ENCODE measurements at places on chromosomes 1 and 21.

GRCh38 chr1:1069711-1070676 is 4.1 kb downstream of the RNF223 start:
- DNase-seq, result no peak

DNA sequence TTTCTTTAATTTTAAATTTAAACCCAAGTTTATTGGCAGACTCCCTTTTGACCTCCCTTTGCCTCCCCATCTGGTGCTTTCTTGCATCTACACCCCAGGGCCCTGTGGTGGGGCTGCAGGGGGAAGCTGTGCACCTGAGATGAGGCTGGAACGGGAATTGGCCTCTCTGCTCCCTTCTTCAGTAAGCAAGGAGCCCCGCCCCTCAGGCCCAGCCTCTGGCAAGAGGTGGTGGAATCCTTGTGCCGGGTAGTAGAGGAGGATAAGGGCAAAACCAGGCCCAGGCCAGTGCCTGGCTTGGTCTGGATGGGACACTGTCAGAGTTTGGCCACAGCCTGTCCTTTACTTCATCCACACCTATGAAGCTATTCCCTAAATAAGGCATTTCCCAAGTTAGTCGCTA is 25.1 kb downstream of the ATP8B2 start:
- DNase-seq, result no peak

GRCh38 chr1:237921306-237921705 is 30.6 kb upstream of the ZP4 start:
- no peak for DNase-seq

GRCh38 chr1:72280711-72281110 is 1.6 kb downstream of the NEGR1 start:
- DNase-seq, result no peak

DNA sequence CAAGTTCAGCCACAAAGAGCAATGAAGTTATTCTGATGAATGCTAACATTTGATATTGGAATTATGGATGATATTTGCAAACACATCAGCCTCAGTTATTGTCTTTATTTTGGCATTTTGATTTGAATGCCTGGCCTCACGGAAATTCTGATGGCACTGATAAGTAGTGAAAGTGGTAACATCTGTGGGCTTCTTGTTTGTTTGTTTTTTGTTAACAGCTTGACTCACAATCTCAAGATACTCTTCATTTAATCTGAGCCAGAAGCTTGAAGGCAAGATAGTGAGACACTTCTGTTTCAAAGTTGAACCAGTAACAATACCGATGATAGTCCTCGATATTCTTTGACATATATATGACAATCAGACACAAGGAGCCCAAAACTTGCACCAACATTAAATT is 182.9 kb upstream of the NFIA start:
- DNase-seq, result no peak

GRCh38 chr1:212819726-212820125 is 27.7 kb downstream of the SPATA45 start:
- no peak for DNase-seq

DNA sequence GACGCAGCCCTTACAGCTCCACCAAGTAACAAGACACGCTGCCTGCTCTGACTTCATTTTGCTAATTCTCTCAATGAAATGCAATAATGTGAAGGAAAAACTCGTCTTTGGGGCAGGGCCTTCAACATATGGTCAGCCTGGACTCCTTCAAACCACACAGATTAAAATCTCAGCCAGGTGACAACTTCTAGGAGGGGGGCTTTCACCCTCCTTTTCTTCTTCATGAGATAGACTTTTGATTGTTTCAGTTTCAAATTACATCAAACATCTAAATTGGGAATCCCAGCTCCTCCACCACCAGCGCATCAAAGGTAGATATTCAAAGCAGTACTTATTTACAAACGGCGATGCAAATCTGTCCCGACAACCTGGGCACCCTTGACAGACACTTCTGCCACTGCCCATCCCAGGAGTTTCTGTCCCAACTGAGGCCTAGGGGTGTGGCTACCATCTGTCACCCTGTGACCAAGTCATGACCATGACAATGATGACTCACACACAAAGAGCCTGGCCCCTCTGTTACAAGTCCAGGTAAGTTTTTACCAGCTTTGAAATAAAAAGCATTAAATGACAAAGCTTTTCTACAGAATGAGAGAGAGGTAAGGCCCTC is 29.7 kb downstream of the SSBP3 start:
- no peak for DNase-seq

DNA sequence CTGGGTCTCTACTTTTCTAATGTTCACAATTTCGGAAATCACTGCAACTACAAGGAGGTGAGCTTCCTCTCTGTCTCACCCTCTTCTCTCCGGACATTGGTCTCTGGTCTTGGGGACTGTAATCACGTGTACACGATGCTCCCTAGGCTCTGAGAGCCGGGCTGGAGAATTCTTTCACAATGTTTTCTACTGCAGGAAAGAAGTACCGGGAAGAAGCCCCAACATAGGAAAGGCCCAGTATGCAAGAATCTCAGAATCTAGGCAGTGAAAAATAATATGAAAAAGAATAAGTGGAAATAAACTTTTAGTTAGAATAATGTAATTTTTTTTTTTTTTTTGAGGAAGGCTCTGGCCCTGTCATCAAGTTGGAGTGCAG is 13.5 kb upstream of the HJV start:
- no peak for DNase-seq

DNA sequence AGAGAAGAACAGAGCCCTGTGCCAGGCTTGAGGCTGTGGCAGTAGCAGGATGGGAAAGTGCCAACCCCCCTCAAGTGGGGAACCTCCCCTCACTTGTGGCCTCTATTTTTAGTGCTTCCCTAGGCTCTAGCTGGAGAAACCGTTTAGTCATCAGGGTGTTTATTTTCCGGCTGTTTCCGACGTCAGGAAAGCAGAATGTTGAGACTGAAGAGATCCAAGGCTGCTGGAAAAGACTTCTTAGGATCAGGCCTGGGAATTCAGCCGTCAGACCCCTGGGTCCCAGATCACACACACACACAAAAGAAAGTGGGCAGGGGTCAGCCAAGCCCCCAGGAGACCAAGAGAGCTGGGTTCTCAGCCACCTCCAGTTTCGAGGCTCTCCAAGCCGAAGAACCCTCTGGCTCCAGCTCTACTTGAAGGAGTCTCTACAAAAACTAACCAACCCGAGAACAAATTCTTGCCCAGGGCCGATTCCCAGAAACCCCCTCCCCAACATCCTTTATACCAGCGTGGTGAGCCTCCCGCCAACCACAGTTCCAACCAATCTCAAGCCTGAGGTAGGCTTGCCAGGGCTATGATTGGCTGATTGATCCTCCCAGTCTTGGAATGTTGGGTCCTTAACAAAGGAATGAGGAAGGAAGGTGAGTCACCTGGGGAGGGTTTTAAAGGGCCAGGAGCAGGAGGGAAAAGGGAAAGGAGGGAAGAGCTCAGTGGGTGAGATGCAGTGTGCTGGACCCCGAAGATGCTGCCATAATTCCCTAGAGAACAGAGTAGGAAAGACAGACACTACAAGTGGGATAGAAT is 2.5 kb upstream of the MEF2D start:
- DNase-seq, result no peak
